ENCODE measurements at places on chromosomes 11 and 22.

- no peak for DNase-seq
Measured at GRCh38 chr22:39901565-39902146, 772 bp downstream of the GRAP2 start.

DNA sequence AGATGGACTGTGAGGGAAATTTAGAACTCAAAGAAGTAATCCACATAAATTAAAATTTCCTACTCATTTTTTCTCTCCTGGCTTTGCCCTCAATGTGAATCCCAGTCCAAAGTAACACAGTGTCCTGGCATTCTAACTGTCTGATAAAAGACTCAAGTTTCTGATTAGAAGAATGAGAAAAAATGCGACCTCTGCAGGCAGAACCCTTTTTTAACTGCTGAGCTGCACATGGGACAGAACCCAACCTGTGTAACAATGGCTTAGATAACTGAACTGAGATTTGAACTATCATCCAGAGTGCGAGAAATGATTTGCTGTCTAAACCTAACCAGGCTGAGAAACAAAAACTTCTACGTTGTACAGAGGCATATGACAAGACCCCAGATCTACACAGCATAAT, 385.6 kb upstream of the LRRC4C start:
- DNase-seq: no peak

- no peak for DNase-seq
Measured at GRCh38 chr11:12496181-12497025, 119.0 kb downstream of the PARVA start.

- no peak for DNase-seq
Measured at GRCh38 chr11:47914743-47915142, 65.6 kb upstream of the PTPRJ start.

DNA sequence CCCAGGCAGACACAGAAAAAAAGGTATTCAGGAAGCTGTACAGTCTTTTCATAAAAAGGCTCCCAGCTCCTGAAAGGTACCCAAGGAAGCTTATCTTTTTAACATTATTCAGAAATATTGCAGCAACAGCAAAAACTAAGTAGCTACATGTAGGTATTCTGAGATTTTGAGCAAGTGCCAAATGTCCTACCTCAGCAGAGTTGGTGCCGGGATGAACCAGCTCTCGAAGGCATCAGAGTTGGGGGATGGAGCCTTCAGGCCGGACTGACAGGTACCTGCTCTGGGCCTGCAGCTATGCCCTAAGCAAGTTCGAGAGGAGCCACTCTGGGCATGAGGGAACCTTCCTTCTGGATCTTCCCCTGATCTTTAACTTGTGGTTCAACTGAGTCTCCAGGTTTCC, 77.1 kb upstream of the TTC12 start:
- DNase-seq: no peak

DNA sequence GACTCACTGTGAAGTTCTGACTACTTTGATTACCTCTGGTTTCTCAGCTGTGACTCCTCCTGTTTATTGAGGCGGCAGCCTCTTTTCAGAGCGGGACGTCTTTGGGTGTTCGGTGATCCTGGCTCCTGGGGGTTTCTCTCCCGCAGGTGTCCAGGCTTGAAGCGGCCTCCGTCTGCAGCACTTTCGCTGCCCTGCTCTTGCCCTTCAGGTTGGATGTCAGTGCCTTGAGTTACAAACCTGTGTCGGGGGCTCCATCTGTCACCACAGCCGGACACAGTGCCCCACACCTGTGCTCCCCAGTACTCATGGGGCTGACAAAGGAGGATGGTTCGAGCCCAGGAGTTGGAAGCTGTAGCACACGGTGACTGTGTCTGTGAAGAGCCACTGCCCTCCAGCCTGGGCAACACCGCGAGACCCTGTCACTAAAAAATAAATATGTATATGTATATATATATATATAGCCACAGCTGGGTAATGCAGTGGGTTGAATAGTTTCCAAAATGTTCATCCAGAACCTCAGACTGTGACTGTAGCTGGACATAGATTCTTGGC, 104.1 kb downstream of the BRD1 start:
- DNase-seq: no peak

DNA sequence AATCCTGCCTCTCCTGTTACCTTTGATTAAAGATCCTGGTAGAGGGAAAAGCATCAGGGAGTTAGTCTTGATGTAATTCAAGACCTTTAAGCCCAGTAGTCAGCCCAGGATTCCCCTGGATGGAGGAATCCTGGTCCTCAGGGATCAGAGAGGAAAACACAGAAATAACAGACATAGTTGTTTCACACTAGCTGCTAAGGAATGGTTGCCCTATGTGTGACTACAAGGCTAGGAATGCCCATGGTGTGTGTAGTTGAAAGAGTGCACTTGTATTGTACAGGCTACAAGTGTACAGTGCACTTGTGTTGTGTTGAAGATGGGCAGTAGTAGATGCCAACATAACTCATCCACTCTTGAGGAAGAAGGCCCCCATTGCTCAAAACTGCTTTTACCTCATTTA, 226.8 kb downstream of the AASDHPPT start:
- DNase-seq: no peak

DNA sequence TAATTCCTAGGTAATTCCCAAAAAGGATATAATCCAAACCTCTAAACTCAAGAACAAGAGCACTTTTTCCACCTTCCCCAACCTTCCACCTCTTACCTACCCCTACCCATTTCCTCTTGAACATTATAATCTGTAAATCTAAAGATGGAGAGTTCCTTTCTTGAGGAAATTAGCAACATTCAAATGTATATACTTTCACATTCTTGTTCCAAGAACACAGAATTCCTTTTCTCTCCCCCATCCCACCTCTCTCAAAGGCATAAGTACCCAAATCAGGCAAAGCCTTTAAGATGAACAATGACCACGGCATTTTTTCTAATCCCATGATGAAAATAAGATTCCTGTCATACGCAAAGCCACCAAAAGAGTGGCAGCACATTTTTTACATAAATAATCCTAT, 18.3 kb downstream of the RRAS2 start:
- DNase-seq: no peak

GRCh38 chr22:41343300-41343699, 38.4 kb upstream of the TEF start:
- no peak for DNase-seq

GRCh38 chr11:111155021-111155420, 90.5 kb upstream of the POU2AF2 start:
- no peak for DNase-seq

- DNase-seq: no peak
Measured at GRCh38 chr11:65545853-65546216, 12.3 kb downstream of the LTBP3 start.

- DNase-seq: no peak
Measured at GRCh38 chr22:31613286-31613903, 48.6 kb downstream of the PISD start.

- DNase-seq: no peak
Measured at GRCh38 chr11:104653407-104653806, 244.9 kb downstream of the CASP12 start.

DNA sequence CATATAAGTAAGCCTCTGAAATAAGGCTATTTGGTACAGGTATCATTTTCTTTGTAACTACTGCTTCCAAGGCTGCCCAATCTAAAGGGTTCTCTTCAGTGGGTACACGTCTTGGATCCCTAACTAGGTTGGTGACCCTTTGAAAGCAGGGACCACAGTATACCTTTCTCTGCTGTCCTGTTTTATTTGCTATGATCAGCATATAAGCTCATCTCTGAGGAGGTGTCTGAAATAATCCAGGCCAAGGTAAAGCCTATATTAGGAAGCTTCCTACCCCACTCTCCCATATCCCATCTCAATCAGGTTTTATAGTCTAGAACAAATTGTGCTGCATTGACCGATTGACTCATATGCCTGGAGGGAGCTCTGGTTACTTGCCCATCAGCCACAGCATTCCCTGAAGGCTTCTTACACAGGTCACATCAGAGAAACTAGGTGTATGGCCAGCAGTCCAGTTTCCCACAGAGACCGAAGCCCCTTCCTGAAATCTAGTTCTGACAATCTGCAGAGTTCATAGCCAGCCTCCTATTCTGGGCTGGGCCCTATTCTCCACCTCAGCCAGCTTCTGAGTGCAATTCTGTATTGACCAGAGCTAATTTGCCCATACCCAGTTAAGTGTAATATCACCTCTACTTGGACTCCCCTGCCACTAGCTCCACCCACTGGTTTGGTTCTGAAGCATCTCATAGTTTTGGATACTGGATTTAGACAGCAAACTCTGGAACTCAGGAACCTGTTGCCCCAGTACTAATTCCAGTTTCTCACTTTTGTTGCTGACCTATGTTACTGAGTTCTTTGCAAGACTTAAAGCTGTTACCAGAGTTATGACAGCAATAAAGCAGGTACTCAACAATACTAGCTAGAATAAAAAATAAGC, 62.1 kb upstream of the ARHGAP20 start:
- DNase-seq: no peak

DNA sequence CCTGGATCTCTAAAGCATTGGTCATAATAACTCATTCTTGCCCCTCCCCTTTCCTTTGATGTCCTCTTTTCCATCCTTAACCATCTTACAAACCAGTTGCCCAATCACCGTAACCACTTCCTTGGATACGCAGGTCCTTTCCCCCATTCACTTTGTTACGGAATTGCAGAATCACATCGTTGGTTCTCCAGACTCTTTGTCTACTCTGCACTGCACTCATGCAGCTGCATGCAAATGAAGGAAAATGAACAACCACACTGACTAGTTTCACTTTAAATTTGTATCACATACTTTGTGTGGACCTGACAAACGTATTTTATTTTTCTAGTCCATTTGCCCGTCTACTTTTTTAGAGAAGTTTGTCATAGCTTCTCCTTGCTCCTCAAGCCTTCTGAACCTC, 69.9 kb downstream of the SLC5A12 start:
- no peak for DNase-seq

DNA sequence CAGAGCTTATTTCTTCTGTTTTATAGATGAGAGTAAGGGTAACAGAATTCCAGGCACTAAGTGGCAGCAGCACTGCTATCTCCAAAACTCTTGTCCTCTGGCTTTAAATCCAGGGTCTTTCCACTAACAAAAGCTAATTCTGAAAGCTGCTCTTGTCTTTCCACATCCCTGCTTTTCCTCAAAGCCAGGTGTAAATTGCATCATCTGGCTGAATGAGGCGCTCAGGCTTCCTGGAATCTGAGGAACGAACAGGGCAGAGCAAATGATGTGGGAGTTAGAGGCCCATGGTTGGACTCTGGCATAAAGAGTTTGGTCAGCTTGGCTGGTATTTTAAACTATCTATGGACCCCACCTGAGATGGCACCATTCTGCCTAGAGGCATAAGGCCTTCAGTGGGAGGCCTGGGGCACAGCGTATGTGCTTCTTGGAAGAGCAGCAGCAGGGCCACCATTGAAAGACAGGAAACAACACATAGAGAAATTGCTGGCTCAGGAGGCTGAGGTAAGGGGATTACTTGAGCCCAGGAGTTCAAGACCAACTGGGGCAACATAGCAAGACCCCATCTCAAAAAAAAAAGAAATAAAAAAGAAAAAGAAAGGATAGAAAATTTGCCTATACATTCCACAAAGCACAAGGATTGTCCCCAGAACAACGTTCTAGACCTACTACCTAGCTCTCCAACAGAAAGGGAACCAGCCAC, 1.9 kb downstream of the KCNJ5 start:
- no peak for DNase-seq

DNA sequence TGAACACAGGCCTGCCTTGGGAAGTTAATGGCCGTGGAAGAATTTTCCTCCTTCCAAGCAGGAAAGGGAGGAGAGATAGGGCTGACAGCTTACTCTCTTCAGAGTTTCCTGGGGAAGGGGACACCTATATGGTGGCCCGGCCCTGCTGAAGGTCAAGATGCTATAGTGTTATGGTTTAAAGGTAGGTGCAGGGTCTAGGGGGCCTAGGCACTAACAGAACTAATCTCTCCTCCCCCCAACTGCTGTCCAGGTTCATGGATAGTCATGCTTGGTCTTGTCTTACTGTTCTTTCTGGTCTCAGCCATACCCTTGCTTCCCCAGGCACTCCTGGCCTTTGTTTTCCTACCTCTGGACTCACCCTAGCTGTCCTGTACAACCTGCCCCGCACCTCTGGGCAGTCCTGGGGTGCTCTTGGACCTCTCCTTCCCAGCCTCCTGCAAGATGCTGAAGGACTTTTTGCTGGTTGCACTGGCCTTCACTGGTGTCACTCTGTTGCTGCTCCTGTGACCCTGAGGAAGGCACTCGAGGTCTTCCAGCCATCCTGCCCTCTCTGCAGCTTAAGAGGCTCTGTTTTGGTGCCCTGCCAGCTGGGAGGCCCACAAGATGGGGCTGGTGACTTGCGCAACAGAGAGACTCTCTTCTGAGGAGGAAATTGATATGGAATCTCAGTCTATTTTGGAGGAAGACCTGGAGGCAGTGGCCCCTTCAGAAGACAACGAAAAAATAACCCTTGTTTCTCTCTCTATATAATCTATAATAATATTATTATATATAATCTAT, 17.9 kb downstream of the SEC14L3 start:
- DNase-seq: no peak

DNA sequence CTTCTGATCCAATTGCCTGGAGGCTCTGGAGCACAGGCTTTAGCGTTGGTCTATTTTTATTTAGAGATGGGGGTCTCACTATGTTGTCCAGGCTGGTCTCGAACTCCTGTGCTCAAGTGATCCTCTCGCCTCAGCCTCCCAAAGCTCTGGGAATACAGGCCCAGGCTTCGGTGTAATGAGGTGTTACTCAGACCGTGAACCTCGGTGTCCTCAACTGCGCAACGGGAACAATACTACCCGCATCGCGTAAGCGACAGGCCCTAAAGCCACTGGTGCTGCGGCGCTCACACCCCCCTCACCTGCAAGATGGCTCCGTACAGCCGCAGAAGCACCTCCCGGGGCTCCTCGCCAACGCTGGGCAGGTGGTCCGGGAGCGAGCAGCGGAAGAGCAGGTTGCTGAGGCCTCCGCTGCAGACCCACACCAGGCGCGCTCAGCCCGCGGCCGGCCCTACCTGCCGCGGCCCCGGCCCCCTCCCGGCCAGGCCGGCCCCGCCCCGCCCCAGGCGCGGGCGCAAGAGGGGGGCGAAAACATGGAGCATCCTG, 628 bp downstream of the CHKB start:
- no peak for DNase-seq

GRCh38 chr11:86211619-86212018, 32.9 kb upstream of the EED start:
- DNase-seq: no peak

GRCh38 chr11:122879785-122880184, 2.8 kb upstream of the JHY start:
- no peak for DNase-seq
